IPS DF 6.9 (cell line): ENCODE measurements at places on chromosomes 11 and 22.

- no peak for DNase-seq
- no peaks in the 10 kb centered on the region for H3K4me1 ChIP-seq
- H3K4me3 ChIP-seq, result no peak overlapping the region
- H3K27me3 ChIP-seq, result no peaks in the 10 kb centered on the region
- H3K36me3 ChIP-seq, result no peaks in the 10 kb centered on the region; the same call in 1 of the 2 replicates
- no peak overlapping the region for H3K27ac ChIP-seq
Observed at GRCh38 chr22:18056807-18057474, 20.8 kb upstream of the PEX26 start.

DNA sequence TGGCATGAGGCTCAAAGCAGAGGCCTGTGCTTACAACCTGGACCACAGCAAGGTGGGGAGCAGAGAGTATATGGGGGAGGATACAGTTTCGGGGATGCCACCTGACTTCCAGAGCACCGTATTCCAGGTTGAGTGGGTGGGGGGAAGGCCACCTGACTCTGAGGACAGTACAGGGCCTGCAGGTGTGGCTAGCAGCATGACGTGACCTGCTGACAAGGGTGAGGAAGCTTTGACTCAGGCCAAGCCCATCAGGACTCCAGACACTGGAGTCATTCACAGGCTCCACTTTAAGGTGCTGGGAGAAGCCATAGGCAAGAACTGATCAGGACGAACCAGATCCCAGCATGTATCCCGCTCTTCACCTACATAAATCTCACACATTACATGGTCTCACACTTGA, 34.6 kb upstream of the CRTAM start:
- no peaks in the 10 kb centered on the region for H3K4me1 ChIP-seq
- no peak overlapping the region for H3K27ac ChIP-seq
- no peak overlapping the region for H3K4me3 ChIP-seq
- no peaks in the 10 kb centered on the region for H3K36me3 ChIP-seq
- no peak for DNase-seq

GRCh38 chr11:92264350-92264749, 39.7 kb downstream of the FAT3 start:
- no peak overlapping the region for H3K27ac ChIP-seq
- H3K4me3 ChIP-seq, result no peak overlapping the region
- peaks cover 5% of the 10 kb centered on the region; the same call in 1 of the 2 replicates for H3K4me1 ChIP-seq
- no peaks in the 10 kb centered on the region for H3K27me3 ChIP-seq
- no peaks in the 10 kb centered on the region for H3K36me3 ChIP-seq

GRCh38 chr11:123000721-123001120, 19.1 kb upstream of the BSX start:
- H3K4me3 ChIP-seq, result no peak overlapping the region
- no peak for DNase-seq
- 0 out of 2 replicates have a peak, but pooled peaks cover 3% of the 10 kb centered on the region for H3K4me1 ChIP-seq
- H3K27me3 ChIP-seq, result no peaks in the 10 kb centered on the region
- no peak overlapping the region for H3K27ac ChIP-seq
- no peaks in the 10 kb centered on the region for H3K36me3 ChIP-seq

DNA sequence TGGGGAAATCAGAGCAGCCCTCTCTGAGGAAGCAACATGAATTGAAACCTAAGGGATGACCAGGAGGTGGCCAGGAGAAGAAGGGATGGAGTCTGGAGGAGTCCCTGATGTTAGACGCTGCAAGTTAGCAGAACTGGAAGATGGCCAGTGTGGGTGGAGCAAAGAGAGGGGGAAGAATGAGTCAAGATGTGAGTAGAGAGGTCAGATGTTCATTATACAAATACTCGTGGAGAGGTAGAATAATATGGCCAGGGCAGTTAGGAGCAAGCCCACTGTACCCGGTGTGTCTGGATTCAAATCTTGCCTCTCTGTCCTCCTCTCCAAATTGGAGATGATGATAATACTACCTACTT, 242.0 kb downstream of the TENM4 start:
- DNase-seq, result no peak
- H3K27me3 ChIP-seq, result no peaks in the 10 kb centered on the region
- H3K36me3 ChIP-seq, result no peaks in the 10 kb centered on the region
- no peaks in the 10 kb centered on the region for H3K4me1 ChIP-seq
- no peak overlapping the region for H3K4me3 ChIP-seq
- no peak overlapping the region for H3K27ac ChIP-seq

DNA sequence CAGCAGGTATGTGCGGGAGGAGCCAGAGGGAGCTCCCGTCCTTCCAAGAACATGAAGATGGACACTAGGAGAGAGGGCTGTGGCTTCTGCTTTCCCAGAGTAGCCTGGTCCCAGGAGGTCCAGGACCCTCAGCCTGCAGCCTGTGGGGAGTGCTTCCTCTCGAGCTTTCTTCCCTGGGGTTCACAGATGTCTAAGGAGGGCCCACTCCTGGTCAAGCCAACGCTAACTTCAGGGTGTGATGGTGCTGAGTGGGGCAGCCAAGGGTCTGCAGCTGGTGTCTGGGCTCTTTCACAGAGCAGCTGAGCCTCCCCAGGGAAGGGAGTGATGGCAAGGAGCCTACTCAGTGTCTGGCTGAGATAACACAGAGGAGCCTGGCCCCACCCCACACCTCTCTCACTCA, 3.3 kb downstream of the POU2F3 start:
- no peak overlapping the region for H3K27ac ChIP-seq
- DNase-seq, result no peak
- peaks cover 8% of the 10 kb centered on the region for H3K27me3 ChIP-seq
